ENCODE measurements at places on chromosomes 1 and 21.

GRCh38 chr1:106366627-106367319 is 689.7 kb upstream of the PRMT6 start:
- no peak for DNase-seq

GRCh38 chr1:114694540-114695310 is 621 bp downstream of the AMPD1 start:
- no peak for DNase-seq

DNA sequence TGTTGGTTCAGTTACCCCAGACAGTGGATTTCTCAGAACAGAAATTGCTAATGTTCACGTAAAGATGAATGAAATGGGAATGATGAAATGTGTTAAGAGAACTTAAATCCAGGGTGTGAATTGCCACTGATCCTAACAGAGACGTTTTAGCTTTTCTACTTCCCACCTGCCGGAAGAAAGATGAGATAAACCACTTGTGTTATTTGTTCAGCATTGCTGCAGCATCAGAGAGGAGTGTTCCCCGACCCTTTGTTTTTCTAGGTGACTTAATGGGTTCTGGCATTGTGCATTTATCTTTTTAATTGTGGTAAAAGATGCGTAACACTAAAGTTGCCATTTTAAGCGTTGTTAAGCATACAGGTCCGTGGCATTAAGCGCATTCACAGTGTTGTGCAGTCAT is 122.3 kb downstream of the GALNT2 start:
- no peak for DNase-seq

- no peak for DNase-seq
Observed at GRCh38 chr1:196382383-196382782, 225.9 kb downstream of the KCNT2 start.

DNA sequence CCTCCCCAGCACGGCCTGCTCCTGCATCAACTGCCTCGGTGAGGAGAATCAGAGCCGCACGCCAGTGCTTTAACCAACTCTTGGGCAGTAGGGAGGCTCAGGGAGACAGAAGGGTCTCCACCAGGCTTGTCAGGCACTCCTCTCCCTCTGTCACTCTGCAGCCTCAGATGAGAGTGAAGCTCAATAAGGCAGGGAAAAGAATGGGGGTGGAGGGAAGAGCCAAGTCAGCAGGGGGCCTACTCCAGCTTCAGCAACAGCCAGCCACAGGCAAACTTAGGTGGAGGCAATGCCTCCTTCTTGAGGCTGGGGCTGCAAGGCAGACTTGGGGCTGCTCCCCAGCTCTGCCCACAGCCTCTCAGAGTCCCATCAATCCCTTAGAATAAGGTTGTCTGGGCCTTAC is 51.8 kb upstream of the A3GALT2 start:
- no peak for DNase-seq

- DNase-seq: no peak
Observed at GRCh38 chr21:27764056-27764455, 797.2 kb upstream of the ADAMTS5 start.

DNA sequence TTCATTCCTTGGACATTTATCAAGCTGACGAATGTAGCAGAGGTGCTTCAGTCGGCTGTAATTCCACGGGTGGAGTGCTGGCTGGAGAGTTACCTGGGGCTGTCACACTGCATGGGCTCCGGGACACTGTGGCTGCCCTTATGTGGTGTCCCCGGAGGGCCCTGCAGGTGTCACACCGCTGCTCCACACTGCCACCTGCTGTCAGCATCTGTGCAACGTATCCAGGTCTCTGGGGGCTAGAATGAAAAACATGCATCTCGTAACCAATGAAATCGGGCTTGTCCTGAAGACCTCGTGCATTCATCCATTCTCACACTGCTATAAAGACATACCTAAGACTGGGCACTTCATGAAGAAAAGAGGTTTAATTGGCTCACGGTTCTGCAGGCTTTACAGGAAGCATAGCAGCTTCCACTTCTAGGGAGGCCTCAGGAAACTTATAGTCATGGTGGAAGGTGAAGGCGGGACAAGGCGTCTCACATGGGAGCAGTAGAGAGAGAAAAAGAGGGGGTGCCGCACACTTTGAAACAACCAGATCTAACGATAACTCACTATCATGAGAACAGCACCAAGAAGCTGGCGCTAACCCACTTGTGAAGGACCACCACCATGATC is 46.7 kb upstream of the PCBP3 start:
- peak; percentile 87 for DNase-seq

DNA sequence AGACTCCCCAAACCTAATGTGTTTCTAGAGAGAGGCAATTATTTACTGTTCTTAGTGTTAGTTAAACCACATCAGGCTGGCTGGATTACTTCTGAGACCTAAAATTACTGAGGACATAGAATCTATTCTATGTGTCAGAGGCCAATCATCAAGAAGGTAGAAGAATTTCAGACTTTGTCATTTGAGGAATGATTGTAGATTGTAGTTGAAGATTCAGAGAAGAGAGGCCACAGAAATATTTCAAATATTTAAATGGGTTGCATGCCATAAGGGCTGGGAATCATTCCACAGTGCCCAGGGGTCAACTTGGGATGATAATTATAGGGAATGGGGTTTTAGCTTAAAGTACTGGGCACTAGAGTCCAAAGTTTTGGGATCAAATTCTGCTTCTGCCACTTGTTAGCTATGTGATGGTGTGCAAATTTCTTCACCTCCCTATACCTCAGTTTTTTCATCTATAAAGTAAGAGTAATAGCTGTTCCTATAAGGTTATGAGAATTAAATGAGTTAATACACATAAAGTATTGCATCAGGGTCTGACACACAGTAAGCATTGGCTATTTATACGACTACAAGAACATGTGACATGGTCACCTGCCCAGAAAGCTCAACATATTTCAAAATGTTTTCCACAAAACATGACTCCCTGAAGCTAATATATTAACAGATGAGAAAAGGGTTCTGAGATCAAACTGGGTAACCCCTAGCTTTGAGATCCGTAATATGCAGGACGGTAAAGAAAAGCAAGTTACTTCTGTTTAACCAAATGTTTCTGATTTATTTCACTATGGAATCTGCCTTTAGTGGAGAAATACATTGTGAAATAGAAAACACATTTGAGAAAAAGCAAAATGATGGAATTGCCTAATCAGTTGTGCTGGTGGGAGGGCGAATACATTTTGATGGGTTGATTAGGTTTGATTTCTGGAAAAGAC is 69.7 kb upstream of the SPAG17 start:
- no peak for DNase-seq

GRCh38 chr1:156356875-156357534 is 12.0 kb upstream of the RHBG start:
- no peak for DNase-seq

DNA sequence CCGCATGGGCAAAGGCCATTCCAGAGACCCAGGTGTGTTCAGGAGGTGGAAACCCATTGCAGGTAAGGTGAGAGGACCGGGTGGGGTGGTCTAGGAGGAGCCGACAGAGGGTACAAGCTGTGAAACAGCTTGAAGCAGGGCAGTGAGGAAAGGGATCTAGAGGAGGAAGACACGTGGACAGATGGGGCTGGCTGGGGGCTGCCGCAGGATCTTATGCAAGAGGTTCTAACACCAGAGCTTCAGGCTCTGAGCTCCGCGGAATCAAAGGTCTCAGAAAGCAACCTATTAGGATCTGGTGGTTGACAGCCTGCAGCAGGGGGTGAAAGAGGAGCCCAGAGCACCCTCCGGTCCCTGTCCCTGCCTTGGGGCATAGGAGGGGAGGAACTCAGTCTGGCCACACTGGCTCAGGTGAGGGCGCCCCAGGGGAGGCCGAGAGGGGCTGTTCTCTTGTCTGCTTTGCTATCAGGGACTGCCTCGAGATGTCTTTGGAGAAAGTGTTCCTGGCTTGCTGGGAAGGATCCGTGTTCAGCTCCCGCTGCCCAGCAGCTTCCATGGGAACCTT is 1.9 kb downstream of the TFF1 start:
- no peak for DNase-seq

- peak; percentile 50 for DNase-seq
Observed at GRCh38 chr1:93079685-93080141, 630 bp downstream of the MTF2 start.

Data from SK-N-SH (cell line).